Activated gamma-delta T cell treated with anti-CD3 and anti-CD28 coated beads, Interleukin-2, amount 50 U/mL, for 16 hours (primary cell): ENCODE measurements at places on chromosomes 4 and X.

DNA sequence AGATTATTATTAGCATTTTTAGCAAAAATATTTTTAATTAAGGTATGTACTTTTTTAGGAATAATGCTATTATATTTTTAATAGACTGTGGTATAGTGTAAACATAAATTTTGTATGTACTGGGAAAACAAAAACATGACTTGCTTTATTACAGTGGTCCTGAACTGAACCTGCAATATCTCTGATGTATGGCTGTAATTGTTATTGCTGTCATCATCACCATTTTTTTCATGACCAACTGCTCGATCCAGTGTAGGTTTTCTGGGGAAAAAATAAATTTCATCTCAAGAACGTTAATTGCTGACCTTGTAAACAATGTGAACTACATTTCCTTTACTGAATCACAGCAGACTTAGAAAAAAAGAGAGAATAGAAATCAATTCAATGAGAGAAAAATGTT is 83.6 kb upstream of the ATOH1 start:
- no peak for DNase-seq

DNA sequence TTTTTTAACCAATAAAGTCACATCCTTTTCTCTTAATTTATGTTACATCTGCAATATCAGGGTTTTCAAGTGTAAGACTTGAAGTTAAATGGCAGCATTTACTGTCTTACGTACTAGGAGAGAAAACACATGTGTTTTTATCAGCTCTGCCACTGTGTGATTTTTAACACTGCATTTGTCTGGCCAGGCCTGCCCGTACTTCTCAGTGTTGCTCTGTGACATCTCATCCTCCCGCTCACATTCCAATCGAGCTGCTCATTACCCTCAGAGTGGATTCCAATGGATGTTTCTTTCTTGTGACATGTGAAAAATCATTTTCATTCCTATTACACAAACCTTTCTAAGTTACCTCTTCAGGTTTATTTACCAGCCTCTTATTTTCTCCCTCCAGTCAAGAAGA is 420.3 kb downstream of the FAT4 start:
- DNase-seq: no peak

- DNase-seq: no peak
These were observed 24.8 kb downstream of the CXCL1 start for GRCh38 chr4:73894001-73894400.

GRCh38 chr4:76339364-76339763 is 32.8 kb downstream of the STBD1 start:
- DNase-seq: no peak

DNA sequence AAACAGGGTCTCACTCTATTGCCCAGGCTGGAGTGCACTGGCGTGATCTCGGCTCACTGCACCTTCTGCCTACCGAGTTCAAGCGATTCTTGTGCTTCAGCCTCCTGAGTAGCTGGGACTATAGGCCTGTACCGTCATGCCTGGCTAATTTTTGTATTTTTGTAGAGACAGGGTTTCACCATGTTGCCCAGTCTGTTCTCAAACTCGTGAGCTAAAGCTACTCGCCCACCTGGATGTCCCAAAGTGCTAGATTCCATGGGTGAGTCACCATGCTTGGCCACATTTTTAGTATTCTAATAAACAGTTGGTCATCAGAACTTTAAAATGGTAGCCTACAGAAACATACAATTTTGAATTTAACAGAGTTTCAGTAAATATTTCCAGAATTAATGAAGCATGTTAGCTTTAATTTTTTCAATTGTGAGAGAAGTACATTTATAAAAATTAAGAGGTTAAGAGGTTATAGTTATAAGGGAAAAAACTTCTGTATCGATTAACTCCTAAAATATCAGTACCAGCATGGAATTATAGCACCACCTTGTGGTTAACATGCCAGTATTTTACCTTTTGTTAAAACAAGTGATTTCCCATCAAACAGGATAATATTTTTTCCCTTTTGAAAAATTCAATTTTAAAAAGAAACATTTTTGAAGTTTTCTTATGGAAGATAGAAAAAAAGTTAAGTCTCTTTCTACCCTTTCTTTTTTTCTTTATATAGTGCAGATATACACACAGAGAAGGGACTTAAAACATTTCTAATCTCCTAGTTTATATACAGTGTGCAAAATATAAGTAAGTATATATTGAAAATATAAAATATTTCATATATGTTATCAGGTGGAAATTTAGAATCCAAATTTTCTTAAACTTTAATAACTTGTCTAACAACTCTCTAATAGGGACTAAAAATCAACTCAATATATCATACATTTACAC is 35.4 kb downstream of the CEP44 start:
- DNase-seq: no peak

GRCh38 chr4:55673424-55673823 is 37.3 kb upstream of the NMU start:
- no peak for DNase-seq

DNA sequence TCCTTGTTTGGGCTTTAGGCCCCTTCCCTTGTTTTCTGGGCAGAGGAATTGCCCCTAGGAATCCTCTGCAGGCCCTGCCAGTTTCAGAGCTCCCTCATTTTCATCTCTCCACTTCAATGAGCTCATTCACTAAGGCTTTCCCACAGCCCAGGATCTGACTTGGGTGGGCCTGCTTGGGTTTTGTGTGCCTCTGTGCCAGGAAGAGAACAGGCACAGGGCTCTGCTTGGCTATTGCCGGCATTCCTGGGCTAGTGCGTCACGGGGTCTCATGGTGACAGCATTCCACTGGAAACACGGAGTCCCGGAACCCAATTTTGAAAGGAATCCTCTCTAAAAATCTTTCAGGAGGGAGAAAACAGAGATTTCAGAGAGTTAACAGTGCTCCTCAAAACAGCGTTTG is 150.5 kb downstream of the VCX3A start:
- DNase-seq: no peak

- no peak for DNase-seq
These were observed 875.0 kb upstream of the PRKX start for GRCh38 chrX:4588466-4588865.

DNA sequence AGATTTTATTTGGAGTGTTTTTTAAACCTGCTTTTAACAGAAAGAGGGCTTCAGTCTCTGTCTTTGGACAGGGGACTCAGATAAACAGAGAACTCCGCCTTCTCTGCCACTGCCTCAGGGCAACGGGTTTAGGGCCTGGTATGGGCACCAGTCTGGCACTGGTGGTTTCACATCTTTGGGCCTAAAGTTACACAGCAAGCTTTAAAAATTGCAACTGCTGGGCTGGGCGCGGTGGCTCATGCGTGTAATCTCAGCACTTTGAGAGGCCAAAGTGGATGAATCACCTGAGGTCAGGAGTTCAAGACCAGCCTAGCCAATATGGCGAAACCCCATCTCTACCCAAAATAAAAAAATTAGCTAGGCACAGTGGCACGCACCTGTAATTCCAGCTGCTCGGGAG is 10.3 kb upstream of the NAT8L start:
- DNase-seq: no peak

- no peak for DNase-seq
These were observed 228.7 kb upstream of the SPRY1 start for GRCh38 chr4:123167931-123168330.

DNA sequence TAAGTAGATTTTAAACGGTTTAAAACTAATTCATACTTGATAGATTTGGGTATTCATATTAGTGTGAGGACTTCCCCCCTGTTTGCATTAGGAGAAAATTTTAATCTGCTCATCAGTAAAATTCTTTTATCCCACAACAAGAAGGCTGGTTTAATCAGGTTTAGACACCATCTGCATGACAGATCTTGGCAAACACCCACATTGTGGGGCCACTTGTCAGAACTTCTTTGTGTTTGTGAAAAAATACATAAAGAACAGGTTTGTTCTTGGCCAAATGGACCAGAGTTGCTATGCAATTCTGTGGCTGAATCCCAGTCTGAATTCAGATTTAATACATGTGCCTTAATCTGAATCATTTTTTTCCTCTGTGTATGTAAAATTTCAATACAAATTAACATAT is 121.1 kb downstream of the REPS2 start:
- no peak for DNase-seq

GRCh38 chr4:140046543-140046942 is 107.4 kb downstream of the MAML3 start:
- DNase-seq: no peak

- DNase-seq: no peak
These were observed 233.0 kb upstream of the CLNK start for GRCh38 chr4:10917566-10917965.

DNA sequence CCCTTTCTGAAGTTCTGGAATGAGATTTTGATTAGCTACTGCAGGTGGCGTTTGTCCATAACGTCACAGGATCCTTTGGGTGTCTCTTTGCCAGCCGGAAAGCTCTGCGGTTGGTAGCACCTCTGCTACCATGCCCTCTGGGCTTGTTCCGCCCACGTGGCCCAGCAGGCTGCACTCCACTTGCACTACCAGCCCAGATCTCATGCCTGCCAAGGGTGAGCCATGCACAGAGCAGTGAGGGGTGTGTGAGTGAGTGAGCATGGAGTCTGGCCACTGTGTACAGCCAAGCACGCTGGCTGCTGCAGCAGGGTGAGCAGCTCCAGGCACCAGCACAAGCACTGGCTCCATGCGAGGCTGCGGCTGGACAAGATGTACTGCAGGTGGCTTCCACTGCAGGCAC is 6.6 kb upstream of the HNRNPD start:
- no peak for DNase-seq
